ENCODE measurements at places on chromosomes 7 and 10.

DNA sequence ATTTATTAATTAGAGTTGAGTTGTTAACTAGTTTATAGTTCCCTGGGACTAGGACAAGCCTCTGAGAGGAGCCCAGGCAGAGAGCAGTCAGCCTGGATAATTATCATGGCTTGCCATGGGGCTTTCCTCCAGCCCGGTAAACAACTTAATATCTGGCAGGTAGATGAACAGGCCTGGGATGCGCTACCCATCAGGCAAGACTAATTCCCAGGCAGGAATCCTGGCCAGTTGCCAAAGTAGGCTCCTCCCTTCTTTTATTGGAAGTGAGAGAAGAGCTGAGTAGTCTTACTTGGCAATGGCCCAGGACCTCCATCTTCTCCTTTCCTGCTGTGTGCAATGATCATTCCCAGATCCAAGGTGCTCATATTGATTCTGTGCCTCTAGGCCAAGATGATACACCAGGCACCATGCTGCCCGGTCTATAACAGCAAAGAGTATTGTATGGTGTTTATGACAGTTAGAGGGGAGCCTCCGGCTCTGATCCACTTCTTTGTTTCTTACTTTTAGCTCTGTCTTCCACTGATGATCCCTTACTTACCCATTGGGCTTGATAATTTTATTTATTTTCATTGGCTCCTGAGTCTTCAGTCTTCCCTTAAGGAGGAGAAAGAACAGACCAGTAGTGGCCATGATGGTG lies 408.7 kb downstream of the REEP3 start:
- no peak for DNase-seq

- DNase-seq: no peak
Observed at GRCh38 chr7:158979635-158980351, 123.4 kb downstream of the DYNC2I1 start.

- DNase-seq: no peak
Observed at GRCh38 chr7:95718577-95719410, 53.6 kb upstream of the DYNC1I1 start.

GRCh38 chr7:90337106-90337505 lies 9.4 kb upstream of the GTPBP10 start:
- no peak for DNase-seq

DNA sequence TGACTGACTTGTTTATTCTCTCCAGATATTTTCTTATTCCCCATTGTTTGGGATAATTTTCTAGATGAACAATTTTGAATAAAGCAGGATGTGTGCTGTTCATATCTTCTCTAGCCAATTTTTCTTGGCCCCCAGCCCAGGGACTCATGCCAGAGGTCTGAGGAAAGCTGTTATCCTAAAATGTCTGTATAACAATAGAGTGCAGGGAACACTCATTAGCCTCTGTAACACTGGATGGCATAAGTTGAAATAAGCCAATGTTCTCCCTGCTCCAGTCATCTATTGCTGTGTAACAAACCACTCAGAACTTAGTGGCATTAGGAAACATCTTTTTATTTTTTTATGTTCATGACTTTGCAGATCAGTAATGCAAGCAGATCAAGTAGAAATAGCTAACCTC lies 121.7 kb upstream of the TRIM24 start:
- no peak for DNase-seq

- no peak for DNase-seq
Observed at GRCh38 chr7:45225311-45225947, 67.8 kb downstream of the RAMP3 start.

- no peak for DNase-seq
Observed at GRCh38 chr7:107865956-107866775, 24.8 kb upstream of the DLD start.

All from GM19239 (cell line).